ENCODE measurements at places on chromosomes 16 and 17. TPM values are rescaled to one million over a fixed set of nuclear protein-coding genes. Genes with fewer than 3 reads are reported as not detected.

Gene C16orf74
- 20.8 TPM for total RNA-seq

Gene SSTR5
- total RNA-seq, result not detected

Gene MRPS7
- 113 TPM for total RNA-seq

Gene SOX9
- 4.0 TPM for total RNA-seq

Gene EVI2A
- 10.7 TPM for total RNA-seq

Gene CDH1
- total RNA-seq, result 0.03 TPM

Gene KLHL10
- total RNA-seq, result not detected

Gene BAIAP3
- total RNA-seq, result 3.1 TPM

Gene KRTAP4-4
- total RNA-seq, result not detected

All from SJSA1 (cell line).